ENCODE measurements at places on chromosomes 2 and 18.
A peak's percentile ranks its signal among the peaks of the same experiment; 100 is the strongest.

DNA sequence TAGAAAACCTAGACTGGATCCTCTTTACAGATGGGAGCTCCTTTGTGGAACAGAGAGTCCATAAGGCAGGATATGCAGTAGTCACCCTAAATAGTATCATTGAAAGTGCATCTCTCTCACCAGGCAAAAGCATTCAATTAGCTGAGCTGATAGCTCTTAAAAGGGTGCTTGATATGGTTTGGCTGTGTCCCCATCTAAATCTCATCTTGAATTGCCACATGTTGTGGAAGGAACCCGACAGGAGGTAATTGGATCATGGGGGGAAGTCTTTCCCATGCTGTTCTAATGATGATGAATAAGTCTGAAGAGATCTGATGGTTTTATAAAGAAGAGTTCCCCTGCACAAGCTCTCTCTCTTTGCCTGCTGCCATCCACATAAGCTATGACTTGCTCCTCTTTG is 96.2 kb upstream of the RMP24 start:
- no peak overlapping the region for H3K27ac ChIP-seq
- no peaks in the 10 kb centered on the region for H3K4me1 ChIP-seq
- no peak for DNase-seq
- H3K27me3 ChIP-seq = no peaks in the 10 kb centered on the region
- H3K36me3 ChIP-seq = no peaks in the 10 kb centered on the region

DNA sequence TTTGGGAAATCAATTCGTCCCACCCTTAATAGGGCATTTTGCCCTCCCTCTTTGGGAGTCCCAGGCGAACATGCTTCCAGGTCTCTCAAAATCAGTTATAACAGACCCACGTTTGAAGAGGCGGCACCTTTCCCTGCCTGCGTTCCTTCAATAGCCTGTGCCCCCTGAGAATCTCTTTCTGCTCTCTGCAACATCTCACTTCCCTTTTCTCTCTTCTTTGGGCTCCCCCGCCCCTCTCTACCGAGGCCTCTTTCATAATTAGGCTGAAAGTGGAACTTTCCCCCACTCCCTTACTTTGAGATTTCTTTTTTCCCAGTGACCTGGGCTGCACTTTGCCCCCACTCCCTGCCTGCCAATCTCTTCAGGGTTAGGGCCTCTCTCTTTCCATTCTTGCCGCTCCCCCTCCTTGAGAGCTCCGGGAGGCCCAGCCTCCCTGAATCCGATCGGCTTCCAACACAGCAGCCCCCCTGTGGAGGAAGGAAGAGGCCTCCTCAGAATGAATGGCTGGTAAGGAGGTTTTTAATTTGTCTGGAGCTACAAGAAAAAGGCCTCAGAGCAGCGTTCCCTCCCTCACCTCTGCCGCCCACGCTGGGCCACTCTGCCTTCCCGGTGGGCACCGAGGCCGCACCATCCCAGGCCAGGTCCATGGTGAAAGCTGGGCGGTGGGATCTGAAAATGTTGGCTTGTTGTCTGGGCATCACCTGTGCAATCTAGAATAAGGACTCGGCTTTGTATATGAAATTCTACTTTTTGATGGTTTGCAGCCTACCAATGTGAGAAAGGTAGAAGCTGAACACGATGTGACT is 162.6 kb upstream of the SIX3 start:
- no peak overlapping the region for H3K27ac ChIP-seq
- no peak for DNase-seq
- no peaks in the 10 kb centered on the region for H3K36me3 ChIP-seq
- 0 out of 2 replicates have a peak, but pooled peaks cover 2% of the 10 kb centered on the region for H3K27me3 ChIP-seq
- peaks cover 31% of the 10 kb centered on the region for H3K4me1 ChIP-seq

DNA sequence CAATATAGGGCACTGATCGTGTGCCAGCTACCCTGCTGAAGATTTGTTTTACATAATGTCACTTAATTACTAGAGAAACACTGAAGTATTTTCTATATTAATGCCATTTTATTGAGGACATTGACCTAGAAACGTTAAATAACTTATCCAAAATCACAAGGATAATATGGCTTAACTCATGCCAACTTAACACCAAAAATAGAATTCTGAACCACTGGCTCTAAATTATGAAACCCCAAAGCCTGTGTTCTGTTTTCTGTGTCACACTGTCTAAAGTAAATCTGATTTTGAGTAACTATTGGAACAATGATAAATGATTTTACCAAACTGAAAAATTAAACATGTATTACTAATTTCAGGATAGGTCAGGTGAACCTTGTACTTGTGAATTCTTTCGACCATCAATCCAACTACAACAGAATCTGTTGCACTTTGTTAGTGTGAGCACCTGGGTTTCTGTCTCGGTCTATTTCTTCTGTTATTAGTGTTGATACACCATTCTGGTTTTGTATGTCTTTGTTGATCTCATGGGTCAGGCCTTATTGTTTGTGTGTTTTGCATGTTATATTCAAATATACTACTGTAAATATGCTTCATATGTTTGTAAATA is 48.2 kb upstream of the CCDC141 start:
- H3K4me1 ChIP-seq = no peaks in the 10 kb centered on the region
- no peaks in the 10 kb centered on the region for H3K27me3 ChIP-seq
- no peak for DNase-seq
- no peak overlapping the region for H3K4me3 ChIP-seq
- no peak overlapping the region for H3K27ac ChIP-seq

GRCh38 chr18:39199231-39199855 is 1633.7 kb upstream of the CELF4 start:
- no peaks in the 10 kb centered on the region for H3K36me3 ChIP-seq
- no peak overlapping the region for H3K4me3 ChIP-seq
- no peaks in the 10 kb centered on the region for H3K4me1 ChIP-seq
- H3K27me3 ChIP-seq = no peaks in the 10 kb centered on the region
- H3K27ac ChIP-seq = no peak overlapping the region
- no peak for DNase-seq

DNA sequence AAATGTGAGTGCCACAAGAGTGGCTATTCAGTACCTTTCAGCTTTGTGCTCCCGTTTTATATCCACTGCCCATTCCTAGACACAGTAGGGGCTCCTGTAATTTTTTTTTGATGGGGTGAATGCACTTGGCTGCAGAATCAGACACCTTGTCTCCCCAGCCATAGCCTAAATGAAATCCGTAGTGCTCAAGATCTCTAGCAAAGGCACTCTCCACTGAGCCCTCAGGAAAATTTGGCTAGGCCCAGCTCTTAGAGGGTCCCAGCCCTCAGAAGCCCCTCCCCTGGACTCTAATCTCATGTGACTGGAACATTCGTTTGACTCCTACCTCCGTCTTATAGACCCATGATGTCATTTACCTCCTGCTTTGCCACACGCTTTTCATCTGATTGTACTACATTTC is 323.9 kb downstream of the SMAD2 start:
- H3K4me3 ChIP-seq = no peak overlapping the region
- H3K4me1 ChIP-seq = no peaks in the 10 kb centered on the region
- H3K36me3 ChIP-seq = no peaks in the 10 kb centered on the region
- no peaks in the 10 kb centered on the region for H3K27me3 ChIP-seq
- peak; percentile 13 for DNase-seq
